GM10248 (cell line): ENCODE measurements at places on chromosomes 12 and 14.

- no peak for DNase-seq
Observed at GRCh38 chr12:43861015-43861839, 25.3 kb downstream of the TMEM117 start.

DNA sequence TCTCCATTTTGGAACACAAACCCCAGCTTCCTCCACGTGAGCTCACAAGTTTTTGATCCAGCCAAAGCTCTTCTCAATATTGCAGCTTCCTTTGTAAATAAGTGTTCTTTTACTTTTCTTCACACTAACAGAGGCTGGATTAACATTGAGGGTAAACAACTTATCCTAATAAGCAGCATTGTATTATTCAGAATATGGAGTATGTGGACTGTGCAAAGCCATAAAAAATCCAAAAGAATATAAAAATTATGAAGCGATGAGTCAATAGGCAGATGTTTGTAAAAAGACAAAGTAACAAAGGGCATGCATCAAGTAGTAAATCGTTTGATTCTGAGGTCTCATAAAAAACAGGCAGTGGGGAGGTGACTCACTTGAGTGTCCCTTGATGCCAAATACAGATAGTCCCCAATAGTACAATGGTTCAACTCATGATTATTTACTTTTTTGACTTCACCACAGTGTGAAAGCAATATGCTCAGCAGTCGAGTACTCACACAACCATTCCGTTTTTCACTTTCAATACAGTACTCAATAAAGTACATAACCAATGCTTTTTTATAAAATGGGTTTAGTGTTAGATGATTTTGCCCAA is 23.1 kb upstream of the KCNK10 start:
- DNase-seq: no peak

- no peak for DNase-seq
Observed at GRCh38 chr12:109792992-109793391, 40.2 kb downstream of the TRPV4 start.

- DNase-seq: no peak
Observed at GRCh38 chr14:54332490-54332889, 64.3 kb upstream of the CDKN3 start.

DNA sequence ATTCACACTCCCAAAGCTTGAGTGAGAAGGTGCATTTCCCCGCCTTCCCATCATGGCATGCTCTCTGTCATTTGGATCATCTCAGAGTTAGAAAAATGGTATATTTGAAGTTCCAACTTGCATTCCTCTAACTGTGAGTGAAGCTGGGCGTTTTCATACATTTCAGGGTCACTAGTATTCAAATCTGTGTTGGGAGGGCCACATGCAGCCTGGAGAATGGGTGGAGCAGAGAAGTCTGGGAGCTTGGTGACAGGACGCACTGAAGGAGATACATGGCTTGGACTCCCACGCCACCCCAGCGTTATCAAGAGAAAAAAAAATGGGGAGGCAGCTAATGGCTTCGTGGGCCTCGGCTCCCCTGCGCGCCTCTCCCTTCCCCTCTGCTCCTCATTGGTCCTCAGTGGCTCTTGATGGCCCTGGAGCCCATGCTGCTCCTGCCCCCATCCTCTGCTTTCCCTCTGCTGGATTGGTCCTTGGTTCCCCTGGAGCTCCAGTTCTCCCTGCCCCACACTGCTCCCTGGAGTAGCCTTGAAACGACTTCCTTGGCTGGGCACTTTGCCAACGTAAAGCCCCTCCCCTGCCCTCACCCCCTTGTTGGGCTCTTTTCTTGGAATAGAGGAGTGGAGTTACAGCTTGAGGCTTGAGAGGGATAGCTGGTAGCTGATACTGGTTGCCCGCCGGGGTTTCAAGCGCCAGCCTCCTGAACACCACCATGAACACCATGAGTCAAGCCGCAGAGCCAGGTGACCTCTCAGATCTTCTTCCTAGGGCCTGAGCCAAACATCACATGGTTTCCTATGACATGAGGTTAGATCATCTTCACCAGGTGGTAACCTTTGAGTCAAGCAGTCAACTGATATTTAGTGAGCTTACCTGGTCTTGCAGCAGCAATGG is 139.6 kb downstream of the PRKCH start:
- DNase-seq: no peak

DNA sequence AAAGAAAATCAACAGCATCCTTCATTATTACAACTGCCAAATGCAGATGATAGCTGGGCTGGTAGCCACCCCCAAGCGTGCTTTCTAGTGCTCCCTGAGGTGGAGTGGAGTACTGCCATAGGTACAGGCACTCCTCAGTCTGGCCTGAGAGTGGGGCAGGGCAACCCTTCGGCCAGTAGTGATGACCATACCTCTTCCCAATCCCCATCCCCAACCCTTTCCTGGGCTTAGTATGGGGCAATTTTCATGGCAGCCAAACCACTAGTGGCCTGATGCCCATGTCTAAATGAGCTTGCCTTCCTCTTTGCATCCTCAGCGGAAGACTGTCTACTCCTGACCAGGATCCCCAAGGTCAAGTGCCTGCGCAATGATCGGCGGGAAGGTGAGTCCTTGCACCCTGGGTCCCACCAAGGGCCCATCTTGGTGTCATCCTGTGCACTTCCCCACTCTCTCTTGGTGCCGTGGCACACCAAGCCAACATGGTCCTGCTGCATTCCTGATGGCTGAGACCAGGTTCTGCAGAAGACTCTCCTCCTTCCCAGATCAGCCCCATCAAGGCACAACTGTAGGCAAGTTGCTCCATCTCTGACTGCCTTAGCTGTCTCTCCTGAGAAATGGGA is 65.8 kb downstream of the GALNT16 start:
- no peak for DNase-seq

GRCh38 chr12:34108405-34108803 is 86.1 kb downstream of the ALG10 start:
- no peak for DNase-seq
